ENCODE measurements at places on chromosomes 4 and X. TPM values are rescaled to one million over a fixed set of nuclear protein-coding genes. Genes with fewer than 3 reads are reported as not detected.

GRCh38 chrX:134990475-134990800 lies 353 bp upstream of the SMIM10 start:
- no peak for DNase-seq

DNA sequence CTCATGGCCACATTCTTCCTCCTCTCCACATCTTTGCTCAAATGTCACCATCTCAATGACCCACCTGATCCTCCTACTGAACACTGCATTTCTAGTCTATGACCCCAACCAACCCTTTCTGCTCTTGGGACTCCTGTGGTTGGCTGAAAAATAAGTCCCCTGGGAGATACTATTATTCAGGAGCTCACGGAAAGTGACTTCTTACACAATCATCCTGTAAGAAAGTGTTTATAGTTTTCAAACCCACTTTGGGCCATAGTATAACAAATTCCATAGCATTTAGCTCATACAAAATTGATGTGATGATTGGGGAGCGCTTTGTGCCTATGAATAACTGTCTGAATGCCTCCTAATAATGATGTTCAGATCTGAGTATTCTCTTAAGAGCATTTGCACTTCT lies 161.4 kb upstream of the HS3ST1 start:
- DNase-seq = no peak

GRCh38 chrX:147217334-147217733 lies 402.8 kb upstream of the CXorf51A start:
- DNase-seq = no peak

GRCh38 chrX:45907786-45908185 lies 637.4 kb downstream of the ZNF674 start:
- no peak for DNase-seq

The CLDN34 gene
- not detected for polyA plus RNA-seq

DNA sequence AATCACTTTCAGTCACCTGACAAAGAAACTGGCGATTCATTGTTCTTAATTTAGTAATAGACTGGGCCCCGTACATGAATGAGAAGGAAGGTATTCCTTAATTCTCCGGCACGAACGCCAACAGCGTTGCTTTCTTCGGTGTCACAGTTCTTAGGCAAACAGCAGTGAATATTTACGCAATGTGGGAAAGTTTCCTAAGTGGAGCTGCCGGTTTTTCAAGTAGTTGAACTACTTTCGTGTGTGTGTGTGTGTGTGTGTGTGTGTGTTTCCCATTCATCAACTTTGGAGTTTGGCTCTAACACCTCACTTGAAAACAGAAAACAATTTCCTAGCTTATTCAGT lies 651 bp downstream of the NXT2 start:
- DNase-seq = peak; percentile 76

DNA sequence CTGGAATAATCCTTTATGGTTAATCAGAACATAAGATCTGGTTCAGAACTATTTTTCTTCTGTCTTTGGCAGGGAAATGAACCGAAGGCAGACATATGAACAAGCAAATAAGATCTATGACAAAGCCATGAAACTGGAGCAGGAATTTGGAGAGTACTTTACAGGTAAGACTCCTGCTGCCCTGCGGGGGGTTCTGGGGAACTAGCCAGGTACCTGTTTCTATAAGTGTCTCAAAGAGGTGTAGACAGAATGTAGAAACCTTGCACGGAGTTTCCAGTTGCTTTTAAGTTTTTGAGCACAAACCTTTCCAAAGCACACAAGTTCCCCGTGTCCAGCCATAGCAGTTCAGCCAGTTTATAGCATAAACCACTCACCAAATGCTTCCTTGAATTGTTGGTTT lies 56.2 kb downstream of the DLG3 start:
- no peak for DNase-seq

DNA sequence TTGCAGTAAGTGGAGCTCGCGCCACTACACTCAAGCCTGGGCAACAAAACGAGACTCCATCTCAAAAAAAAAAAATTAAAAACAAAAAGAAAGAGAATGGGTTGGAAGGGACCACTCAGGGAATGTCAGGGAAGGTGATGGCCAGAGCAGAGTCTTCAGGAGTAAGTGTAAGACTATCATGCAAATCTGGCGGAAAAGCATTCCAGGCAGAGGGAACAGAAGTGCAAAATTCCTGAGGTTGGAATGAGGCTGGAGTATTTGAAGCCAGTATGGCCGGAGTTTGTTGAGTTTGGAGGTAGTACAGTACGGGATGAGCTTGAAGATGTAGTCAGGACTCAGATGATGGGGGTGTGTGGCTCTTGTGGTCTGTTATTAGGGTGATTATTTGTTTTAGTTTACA lies 7.4 kb downstream of the GALNT7 start:
- no peak for DNase-seq

GRCh38 chr4:26751004-26751403 lies 109.6 kb upstream of the STIM2 start:
- no peak for DNase-seq

GRCh38 chr4:118941149-118941548 lies 52.5 kb downstream of the SYNPO2 start:
- DNase-seq = no peak

- DNase-seq = no peak
Observed at GRCh38 chr4:156556336-156556735, 415.3 kb downstream of the PDGFC start.

The GAGE2A gene
- not detected for polyA plus RNA-seq

DNA sequence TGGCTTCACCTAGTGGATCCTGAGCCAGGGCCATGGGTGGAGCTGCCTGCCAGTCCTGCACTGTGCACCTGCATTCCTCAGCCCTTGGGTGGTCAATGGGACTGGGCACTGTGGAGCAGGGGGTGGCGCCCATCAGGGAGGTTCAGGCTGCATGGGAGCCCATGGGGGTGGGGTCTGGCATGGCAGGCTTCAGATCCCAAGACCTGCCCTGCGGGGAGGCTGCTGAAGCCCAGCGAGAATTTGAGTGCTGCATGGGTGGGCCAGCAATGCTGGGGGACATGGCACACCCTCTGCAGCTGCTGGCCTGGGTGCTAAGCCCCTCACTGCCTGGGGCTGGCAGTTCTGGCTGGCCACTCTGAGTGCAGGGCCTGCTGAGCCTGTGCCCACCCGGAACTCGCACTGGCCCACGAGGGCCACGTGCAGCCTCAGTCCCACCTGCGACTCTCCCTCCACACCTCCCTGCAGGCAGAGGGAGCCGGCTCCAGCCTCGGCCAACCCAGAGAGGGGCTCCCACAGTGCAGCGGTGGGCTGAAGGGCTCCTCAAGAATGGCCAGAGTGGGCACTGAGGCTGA lies 270.0 kb downstream of the CENPC start:
- DNase-seq = no peak

Data from right lung (tissue), 10 donors.